ENCODE measurements at places on chromosomes 16 and 17.

GRCh38 chr17:58475985-58476384 is 12.2 kb downstream of the HSF5 start:
- no peak for DNase-seq

DNA sequence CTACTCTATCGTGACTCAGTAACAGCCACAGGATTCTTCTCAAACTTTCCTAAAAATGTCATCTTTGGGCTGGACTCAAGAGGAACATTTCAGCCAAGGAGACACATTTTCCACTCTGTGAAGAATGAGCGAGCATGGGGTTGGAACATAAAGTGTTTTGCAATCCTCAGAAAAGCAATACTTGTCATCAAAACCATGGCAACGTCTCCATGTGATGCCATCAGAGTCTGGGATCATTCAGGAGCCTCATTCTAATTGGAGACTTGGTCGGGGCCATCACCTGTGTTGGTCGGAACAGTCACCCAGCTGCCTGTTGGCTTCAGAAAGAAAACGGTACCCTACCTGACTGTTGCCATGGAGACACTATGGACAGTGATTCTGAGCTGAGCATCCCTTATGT is 25.5 kb downstream of the MYOCD start:
- peak; percentile 72 for DNase-seq

- no peak for DNase-seq
These were observed 105.9 kb downstream of the ZFHX3 start for GRCh38 chr16:72942021-72942420.

DNA sequence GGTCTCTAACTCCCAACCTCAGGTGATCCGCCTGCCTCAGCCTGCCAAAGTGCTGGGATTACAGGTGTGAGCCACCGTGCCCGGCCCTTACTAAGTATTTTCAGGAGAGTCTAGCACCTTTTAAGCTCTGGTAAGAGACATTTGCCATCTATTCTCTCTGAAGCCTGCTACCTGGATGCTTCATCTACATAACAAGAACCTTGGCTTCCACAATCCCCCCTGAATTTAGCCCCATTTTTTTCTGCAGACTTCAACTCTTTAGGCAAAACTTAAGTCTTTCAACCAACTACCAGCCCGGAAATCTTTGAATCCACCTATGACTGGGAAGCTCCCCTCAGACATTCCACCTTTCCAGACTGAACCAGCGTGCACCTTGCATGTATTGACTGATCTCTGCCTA is 14.0 kb upstream of the UBE2I start:
- DNase-seq = no peak

- no peak for DNase-seq
These were observed 473.2 kb downstream of the RBFOX1 start for GRCh38 chr16:7805686-7806396.

- peak; percentile 41 for DNase-seq
These were observed 973 bp upstream of the UBTF start for GRCh38 chr17:44220213-44221083.

- no peak for DNase-seq
These were observed 151.4 kb downstream of the TMEM132E start for GRCh38 chr17:34730816-34731215.

DNA sequence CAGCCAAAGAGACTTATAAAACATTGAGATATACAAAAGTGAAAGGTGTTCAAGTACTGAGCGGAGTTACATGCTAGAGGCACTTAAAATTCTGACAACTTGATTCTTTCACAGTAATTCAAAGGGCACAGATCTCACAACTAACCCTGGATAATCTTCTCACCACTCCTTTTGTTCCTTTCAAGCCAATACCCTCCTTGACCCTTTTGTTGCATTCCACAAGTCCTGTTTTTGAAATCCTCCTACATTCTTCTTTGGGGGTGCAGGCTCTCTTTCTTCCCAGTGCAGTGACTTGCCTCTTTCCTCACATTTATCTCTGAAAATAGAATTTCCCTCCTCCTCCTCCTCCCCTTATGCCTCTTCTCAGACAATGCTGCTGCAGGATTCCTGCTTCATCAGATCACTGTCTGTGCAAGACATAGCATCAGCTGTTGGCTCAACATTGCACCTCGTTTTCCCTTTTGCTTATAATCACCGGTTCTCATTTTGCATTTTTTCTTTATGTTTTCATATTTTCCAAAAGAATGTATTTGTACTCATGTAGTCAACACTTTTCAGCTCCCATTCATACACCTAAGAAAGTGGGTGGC is 199.3 kb downstream of the CDH8 start:
- DNase-seq = no peak

- no peak for DNase-seq
These were observed 105.2 kb upstream of the ZNF750 start for GRCh38 chr17:82944990-82945389.

- DNase-seq = no peak
These were observed at the start of gene CCL23 for GRCh38 chr17:36017799-36018198. Gene CCL23, minus strand, starts transcription at chr17:36017972. Its CDS starts 75 bp downstream, at chr17:36017897.

- no peak for DNase-seq
These were observed 29.6 kb downstream of the TNRC6A start for GRCh38 chr16:24759006-24759405.

GRCh38 chr17:29000973-29001372 is 4.9 kb downstream of the SEZ6 start:
- DNase-seq = no peak

GRCh38 chr17:34219405-34219804 is 35.7 kb upstream of the CCL2 start:
- no peak for DNase-seq

DNA sequence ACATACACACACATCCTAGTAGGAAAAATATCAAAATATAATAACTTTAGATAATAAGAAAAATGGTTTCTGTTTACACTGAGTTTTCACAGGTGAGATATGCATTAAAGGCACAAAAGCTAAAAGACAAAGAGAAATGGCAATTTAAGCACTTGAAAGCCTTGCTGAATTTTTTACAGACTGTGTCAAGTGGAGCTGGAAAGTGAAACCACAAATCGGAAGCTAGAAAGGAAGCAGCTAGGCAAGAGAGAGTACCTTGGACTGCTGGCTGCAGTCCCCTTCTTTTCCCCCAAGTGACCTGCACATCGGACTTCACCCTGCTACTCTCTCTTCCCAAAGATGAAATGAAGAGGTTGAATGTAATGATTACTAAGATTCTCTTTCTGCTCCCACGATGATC is 135.1 kb downstream of the CDH13 start:
- DNase-seq = peak; percentile 18

GRCh38 chr17:2705888-2706795 is 5.4 kb downstream of the CLUH start:
- no peak for DNase-seq

DNA sequence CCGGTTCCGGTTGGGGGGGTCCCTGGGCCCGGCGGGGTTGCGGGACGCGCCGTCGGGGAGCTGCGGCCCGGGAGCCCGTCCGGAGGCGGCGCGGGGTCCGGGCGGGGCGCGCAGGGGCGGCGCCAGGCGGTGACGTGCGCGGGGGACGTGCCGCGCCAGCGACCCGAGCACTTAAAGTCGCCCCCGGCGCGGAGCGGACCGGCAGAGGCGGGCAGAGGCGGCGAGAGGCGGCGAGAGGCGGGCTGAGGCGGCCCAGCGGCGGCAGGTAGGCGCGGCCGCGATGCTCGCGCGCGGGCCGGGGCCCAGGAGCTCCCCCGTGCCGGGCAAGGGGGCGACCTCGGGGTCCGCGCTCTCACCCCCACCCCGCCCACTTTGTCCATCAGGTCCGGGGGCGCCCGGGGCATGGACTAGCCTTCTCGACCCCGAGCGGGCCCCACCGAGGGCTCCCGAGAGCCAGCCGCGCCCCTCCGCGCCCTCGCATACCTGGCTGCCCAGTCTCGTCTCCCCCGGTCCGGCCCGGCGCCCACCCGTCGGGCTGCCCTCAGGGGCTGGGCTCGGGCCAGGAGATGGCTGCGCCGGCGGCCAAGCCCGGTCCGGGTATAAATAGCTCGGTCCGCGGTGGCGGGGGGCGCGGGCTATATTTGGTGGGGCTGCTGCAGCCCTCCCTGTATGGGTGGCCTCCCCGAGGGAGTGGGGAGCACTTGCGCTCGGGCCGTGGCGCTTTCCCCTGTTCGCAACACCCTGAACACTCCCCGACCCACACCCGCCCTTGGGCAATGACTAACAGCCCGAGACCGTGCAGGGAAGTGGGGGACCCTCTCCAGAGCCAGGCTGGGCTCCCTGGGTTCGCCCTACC is at the start of gene SLC16A3:
Gene SLC16A3 (plus strand): TSS at position 201 of the 856 bp plus-strand sequence. CDS start 6,967 bp downstream, outside the sequence.
- DNase-seq = peak; percentile 69

- DNase-seq = no peak
These were observed 12.4 kb downstream of the CSF3 start for GRCh38 chr17:40027614-40028012.

DNA sequence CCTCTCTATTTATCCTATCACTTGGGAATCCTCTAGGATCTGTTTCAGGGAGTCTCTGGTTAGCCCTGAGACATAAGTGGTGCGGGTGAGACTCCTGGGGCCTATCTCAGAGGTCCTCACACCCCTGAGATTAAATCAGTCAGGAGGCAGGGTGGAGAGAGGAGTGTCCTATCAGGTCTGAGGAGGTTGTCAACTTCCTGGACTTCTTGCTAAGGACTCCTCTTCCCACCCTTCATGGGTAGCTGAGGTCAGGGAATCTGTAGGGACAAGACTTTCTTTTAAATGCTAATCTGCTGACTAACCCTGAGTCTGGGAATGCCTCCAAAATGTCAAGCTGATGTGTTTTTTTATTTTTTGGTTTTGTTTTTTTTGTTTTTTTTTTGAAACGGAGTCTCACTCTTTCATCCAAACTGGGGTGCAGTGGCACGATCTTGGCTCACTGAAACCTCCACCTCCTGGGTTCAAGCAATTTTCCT is 6.6 kb upstream of the ARMC5 start:
- peak; percentile 95 for DNase-seq

GRCh38 chr17:80047176-80047575 is 10.7 kb downstream of the CCDC40 start:
- no peak for DNase-seq

DNA sequence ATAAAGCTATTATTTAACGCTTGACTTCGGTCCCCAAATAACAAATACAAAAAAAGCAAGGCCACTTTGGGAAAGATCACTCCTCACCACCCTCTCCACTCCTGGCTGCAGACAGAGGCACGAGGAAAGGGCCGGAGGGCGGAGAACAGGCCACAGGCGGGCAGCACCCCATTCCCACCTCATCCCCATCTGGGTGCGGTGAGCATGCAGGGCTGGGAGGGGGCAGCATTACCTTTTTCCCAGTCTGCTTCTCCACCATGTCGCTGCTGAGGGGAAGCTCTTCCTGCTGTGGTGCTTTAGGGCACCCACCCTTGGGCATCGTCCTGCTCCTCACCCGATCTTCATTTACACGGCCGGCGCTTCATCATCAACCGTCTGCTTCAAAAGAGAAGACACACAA is 99.2 kb downstream of the ZNF778 start:
- no peak for DNase-seq

GRCh38 chr16:57306676-57307341 is 22.3 kb upstream of the PLLP start:
- DNase-seq = no peak

- DNase-seq = peak; percentile 81
These were observed at the start of gene RPAIN for GRCh38 chr17:5419959-5420653. Gene RPAIN, plus strand, starts transcription at chr17:5420182. Its CDS starts 29 bp downstream, at chr17:5420211.

DNA sequence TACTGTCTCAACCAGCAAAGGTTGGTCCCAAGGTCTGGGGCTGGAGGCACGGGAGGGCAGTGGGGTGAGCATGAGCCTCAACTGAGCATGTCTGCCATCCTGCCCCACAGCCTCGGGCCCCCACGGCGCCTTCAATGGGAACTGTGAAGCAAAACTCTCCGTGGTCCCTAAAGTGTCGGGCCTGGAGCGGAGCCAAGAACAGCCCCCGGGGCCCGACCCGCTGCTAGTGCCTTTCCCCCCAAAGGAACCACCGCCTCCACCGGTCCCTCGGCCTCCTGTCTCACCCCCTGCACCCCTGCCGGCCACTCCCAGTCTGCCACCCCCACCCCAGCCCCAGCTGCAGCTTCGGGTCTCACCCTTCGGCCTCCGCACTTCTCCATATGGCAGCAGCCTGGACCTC is 4.2 kb downstream of the FBRS start:
- no peak for DNase-seq

- peak; percentile 91 for DNase-seq
These were observed 46.9 kb downstream of the TUBD1 start for GRCh38 chr17:59845595-59846393.

Measured in fibroblast of mammary gland (primary cell).